ENCODE measurements at places on chromosomes 5 and 9. TPM values are rescaled to one million over a fixed set of nuclear protein-coding genes. Genes with fewer than 3 reads are reported as not detected.
A peak's percentile ranks its signal among the peaks of the same experiment; 100 is the strongest.

GRCh38 chr9:82363682-82364081, 375.1 kb downstream of the SPATA31D1 start:
- no peak overlapping the region for H3K27ac ChIP-seq
- no peaks in the 10 kb centered on the region for H3K27me3 ChIP-seq
- DNase-seq = no peak
- H3K4me3 ChIP-seq = no peak overlapping the region
- H3K4me1 ChIP-seq = no peaks in the 10 kb centered on the region
- no peaks in the 10 kb centered on the region for H3K36me3 ChIP-seq

DNA sequence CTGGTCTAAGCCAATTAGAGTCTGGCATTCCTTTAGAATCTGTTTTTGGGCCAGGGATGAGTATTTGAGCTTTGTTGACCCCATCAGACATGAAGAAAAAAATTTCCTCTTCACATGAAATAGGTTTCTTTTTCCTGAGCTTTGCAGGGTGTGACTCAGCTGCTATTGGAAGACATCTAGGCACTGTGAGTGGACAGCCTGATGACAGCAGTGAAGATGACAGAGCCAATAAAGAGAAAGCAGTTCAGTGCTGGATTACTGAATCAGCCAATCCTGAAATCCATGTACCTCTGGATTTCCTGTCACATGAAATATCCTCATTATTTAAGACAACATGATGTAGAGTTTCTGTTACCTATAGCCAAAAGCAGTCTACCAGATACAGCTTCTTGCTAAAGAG, 51.3 kb upstream of the GRIA1 start:
- no peaks in the 10 kb centered on the region for H3K36me3 ChIP-seq
- no peaks in the 10 kb centered on the region for H3K4me1 ChIP-seq
- no peak overlapping the region for H3K27ac ChIP-seq
- H3K27me3 ChIP-seq = peaks cover 1% of the 10 kb centered on the region
- no peak for DNase-seq

GRCh38 chr9:86642721-86643120, 288.5 kb upstream of the TUT7 start:
- no peaks in the 10 kb centered on the region for H3K36me3 ChIP-seq
- no peak overlapping the region for H3K27ac ChIP-seq
- DNase-seq = no peak
- H3K4me1 ChIP-seq = no peaks in the 10 kb centered on the region
- H3K27me3 ChIP-seq = 0 out of 2 replicates have a peak, but pooled peaks cover 2% of the 10 kb centered on the region

DNA sequence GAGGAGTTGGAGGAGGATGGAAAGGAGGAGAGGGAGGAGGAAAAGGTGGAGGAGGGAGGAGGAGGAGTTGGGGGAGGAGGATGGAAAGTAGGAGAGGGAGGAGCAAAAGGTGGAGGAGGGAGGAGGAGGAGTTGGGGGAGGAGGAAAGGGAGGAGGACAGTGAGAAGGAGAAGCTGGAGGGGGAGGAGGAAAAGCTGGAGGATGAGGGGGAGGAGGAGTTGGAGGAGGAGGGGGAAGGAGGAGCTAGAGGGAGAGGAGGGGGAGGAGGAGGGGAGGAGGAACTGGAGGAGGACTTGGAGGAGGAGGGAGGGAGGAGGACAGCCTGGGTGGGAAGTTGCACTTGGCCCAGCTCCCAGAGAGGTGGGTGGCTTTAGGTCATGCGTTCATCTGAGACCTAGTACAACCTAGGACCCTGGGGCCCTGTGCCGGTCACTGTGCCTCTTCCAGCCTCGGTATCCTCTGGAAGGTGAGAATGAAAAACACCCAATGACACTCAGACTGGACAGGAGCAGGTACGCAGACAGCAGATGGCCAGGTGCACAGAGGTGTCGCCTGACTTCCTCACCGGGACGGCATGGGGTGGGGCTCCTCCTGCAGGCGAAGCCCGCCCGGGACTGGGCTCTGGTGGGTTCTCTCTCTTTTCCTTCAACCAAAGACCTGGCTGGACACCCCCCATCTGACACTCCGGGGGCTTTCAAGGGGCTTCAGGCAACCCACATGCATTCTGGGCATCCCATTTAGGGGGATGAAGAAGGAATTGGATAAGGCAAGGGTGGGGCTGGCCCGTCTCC, 12.2 kb upstream of the SLC2A6 start:
- peaks cover 4% of the 10 kb centered on the region for H3K4me1 ChIP-seq
- H3K27me3 ChIP-seq = peaks cover 32% of the 10 kb centered on the region
- H3K4me3 ChIP-seq = no peak overlapping the region
- H3K27ac ChIP-seq = no peak overlapping the region
- DNase-seq = no peak
- H3K36me3 ChIP-seq = no peaks in the 10 kb centered on the region

DNA sequence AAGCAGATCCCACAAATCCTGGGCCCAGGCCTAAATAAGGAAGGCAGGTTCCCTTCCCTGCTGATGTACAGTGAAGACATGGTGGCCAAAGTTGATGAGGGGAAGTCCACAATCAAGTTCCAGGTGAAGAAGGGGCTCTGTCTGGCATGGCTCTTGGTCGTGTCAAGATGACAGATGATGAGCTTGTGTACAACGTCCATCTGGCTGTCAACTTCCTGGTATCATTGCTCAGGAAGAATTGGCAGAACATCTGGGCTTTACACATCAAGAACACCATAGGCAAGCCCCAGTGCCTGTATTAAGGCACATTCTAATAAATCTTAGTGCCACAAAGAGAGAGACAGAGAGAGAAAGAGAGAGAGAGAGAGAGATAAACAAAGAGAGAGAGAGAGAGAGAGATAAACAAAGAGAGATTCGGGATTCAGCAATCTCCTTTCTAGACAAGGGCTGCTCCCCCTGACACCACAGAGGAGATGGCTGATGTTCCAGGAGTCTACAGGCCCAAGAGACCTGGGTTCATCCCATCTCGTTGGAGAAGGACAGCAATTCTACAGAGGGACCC, 45.5 kb upstream of the HSPA9 start:
- no peaks in the 10 kb centered on the region for H3K4me1 ChIP-seq
- DNase-seq = no peak
- H3K27me3 ChIP-seq = peaks cover 16% of the 10 kb centered on the region
- H3K4me3 ChIP-seq = no peak overlapping the region
- no peaks in the 10 kb centered on the region for H3K36me3 ChIP-seq

DNA sequence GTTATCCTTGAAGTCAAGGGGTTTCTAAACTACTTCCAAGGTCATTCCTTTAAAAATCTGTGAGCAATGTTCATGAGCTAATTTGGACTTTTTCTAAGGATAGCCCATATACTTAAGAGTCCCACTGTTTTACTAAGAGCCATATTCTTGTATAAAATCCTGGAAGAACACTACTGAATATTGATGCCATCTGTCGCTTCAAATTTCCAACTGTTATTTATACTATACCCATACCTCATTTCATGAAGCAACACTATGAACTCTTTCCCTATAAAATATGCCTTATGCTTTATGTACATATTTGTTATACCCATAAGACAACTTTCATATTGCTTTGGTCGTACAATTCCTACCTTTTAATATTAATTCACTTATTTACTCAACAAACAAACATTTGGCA, 12.4 kb upstream of the ANKRD55 start:
- no peak overlapping the region for H3K27ac ChIP-seq
- no peak overlapping the region for H3K4me3 ChIP-seq
- H3K36me3 ChIP-seq = no peaks in the 10 kb centered on the region
- no peaks in the 10 kb centered on the region for H3K27me3 ChIP-seq

GRCh38 chr5:137055271-137055872, 443.8 kb downstream of the SPOCK1 start:
- H3K36me3 ChIP-seq = no peaks in the 10 kb centered on the region
- no peak for DNase-seq
- H3K27ac ChIP-seq = no peak overlapping the region
- no peaks in the 10 kb centered on the region for H3K4me1 ChIP-seq
- H3K4me3 ChIP-seq = no peak overlapping the region
- no peaks in the 10 kb centered on the region for H3K27me3 ChIP-seq

- H3K4me1 ChIP-seq = no peaks in the 10 kb centered on the region
- peak; percentile 29 for DNase-seq
- H3K27me3 ChIP-seq = no peaks in the 10 kb centered on the region
Observed at GRCh38 chr9:119003201-119003611, 366.0 kb downstream of the BRINP1 start.

GRCh38 chr5:7394889-7395431, 978 bp upstream of the ADCY2 start:
- no peaks in the 10 kb centered on the region for H3K27me3 ChIP-seq
- H3K4me3 ChIP-seq = no peak overlapping the region
- H3K4me1 ChIP-seq = no peaks in the 10 kb centered on the region
- DNase-seq = no peak

GRCh38 chr5:4941957-4942830, 197.9 kb upstream of the ADAMTS16 start:
- no peaks in the 10 kb centered on the region for H3K4me1 ChIP-seq
- H3K27ac ChIP-seq = no peak overlapping the region
- no peaks in the 10 kb centered on the region for H3K36me3 ChIP-seq
- no peak for DNase-seq

DNA sequence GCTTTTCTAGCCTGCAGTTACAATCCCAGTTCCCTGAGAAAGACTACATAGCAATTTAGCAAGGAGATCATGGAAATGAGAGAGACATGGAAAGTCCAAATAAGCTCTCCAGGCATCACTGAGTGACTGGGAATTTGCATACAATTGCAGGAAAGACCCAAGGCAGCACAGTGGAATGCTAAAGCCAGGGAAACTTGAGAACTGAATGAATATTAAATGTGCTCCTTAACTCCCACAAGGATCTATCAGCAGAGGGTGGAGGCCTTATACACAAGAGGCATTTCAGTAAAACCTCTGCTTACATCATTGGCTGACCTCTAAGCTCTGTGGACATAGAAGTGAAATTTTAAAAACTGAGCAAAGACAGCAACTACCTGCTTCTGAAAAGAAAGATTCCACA, 355.6 kb upstream of the DAB2 start:
- no peaks in the 10 kb centered on the region for H3K27me3 ChIP-seq
- DNase-seq = peak; percentile 58
- H3K4me3 ChIP-seq = no peak overlapping the region
- no peaks in the 10 kb centered on the region for H3K36me3 ChIP-seq
- H3K27ac ChIP-seq = no peak overlapping the region
- H3K4me1 ChIP-seq = peaks cover 10% of the 10 kb centered on the region

DNA sequence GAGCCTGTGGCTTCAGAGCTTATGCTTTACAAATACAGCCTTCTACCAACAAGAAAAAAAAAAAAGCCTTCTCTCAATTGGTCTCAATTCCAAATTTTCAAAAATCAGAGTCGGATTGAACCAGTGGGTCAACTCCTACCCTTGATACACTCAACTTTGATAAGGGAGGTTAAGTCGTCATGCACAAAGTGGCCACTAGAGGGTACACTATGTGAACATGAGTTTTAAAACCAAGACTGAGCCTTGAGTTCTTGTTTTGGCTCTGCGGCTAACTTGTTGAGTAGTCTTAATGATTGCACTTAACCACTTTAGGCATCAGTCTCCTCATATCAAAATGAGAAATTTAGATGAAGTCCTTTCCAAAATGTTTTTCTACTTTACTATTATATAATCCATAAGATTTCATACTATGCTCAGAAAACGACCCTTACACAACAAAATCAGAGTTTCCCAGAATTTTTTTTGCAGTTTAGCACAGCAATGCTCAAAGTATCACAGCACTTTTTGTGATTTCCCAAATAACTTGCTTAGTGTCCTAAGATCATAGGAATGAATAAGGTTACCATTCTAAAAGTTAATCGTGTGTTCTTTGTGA, 92.9 kb upstream of the MTAP start:
- H3K36me3 ChIP-seq = no peaks in the 10 kb centered on the region
- H3K4me1 ChIP-seq = peaks cover 6% of the 10 kb centered on the region
- no peak overlapping the region for H3K4me3 ChIP-seq
- H3K27ac ChIP-seq = no peak overlapping the region
- DNase-seq = peak; percentile 53

DNA sequence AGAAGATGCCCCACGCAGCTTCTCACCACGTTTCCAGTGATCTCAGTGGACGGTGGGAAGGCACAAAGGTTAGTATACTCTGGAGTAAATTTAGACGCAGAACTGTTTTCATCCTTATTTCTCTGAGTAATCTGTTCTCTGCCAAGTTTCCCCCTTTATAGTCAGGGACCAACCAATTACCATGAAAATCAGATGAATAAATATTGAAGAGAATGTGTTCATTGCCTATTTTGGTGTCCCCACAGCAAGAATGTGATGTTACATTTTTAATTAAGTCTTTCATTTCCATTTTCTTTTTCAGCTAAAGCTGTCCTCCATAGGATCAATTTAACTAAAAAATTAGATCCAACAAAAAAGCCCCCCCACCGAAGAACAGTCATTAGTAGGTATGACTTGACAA, 41.4 kb downstream of the S1PR3 start:
- no peaks in the 10 kb centered on the region for H3K27me3 ChIP-seq
- H3K4me1 ChIP-seq = peaks cover 4% of the 10 kb centered on the region
- no peak for DNase-seq
- H3K36me3 ChIP-seq = peaks cover 9% of the 10 kb centered on the region

DNA sequence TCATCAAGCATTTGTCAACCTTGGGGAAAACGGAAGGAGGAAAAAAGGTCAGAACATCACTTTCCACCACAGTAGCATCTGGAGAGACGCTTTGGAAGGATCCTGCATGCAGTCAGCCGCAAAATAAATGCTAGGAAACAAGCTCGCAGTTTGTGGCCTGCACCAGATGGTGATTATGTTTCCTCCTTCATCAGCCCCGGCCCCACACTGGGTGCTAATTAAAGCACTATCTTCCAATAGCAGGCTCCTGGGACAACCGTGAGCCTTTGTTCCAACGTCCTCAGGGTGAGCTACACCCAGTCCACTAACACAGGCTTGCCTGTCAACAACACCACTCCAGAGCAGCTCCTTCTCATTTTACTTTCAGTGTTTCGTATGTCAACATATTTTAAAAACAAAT, 64.0 kb downstream of the RNF130 start:
- H3K27me3 ChIP-seq = no peaks in the 10 kb centered on the region
- H3K4me3 ChIP-seq = no peak overlapping the region
- peaks cover 4% of the 10 kb centered on the region for H3K36me3 ChIP-seq
- H3K4me1 ChIP-seq = peaks cover 2% of the 10 kb centered on the region

- no peak overlapping the region for H3K27ac ChIP-seq
- no peaks in the 10 kb centered on the region for H3K36me3 ChIP-seq
- peak; percentile 83 for DNase-seq
- H3K27me3 ChIP-seq = peaks cover 4% of the 10 kb centered on the region
- peaks cover 2% of the 10 kb centered on the region for H3K4me1 ChIP-seq
Observed at GRCh38 chr5:160508780-160509361, 87.2 kb downstream of the PTTG1 start.

GRCh38 chr5:79236970-79237739, 1.2 kb downstream of the JMY start:
- no peaks in the 10 kb centered on the region for H3K36me3 ChIP-seq
- peaks cover 1% of the 10 kb centered on the region for H3K4me1 ChIP-seq
- H3K27me3 ChIP-seq = no peaks in the 10 kb centered on the region
- DNase-seq = peak; percentile 45

- no peak overlapping the region for H3K4me3 ChIP-seq
- H3K27me3 ChIP-seq = no peaks in the 10 kb centered on the region
- DNase-seq = no peak
- H3K36me3 ChIP-seq = no peaks in the 10 kb centered on the region
Observed at GRCh38 chr9:29044959-29045358, 1471.7 kb upstream of the C9orf72 start.

The FGF1 gene
- polyA plus RNA-seq = 8.5 TPM

The PDZD2 gene
- polyA plus RNA-seq = under 0.01 TPM
